ENCODE measurements at places on chromosomes 3 and 15.

DNA sequence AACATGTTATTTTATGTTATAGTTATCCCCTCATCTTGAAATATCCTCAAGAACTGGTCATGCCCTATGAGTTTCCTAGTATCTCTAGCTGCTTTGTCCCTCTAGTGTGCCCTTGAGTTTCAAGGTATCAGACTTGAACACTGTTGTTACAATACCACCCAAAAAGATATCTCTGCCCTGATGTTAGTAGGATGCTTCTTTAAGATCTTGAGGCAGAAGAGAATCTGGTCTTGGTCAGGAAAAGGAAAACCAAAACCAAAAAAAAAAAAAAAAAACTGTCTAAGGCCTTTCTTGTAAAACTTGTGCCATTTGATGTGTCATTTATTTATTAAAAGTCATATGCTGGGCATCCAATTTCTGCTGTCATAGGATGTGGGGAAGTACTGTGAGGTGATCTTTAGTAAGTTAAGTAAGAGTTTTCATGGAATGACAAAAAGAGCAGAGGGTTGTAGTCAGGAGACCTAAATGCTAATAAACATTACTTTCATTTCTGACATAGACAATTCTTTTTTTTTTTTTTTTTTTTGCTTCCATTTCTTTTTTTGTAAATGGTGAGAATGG lies 229.7 kb downstream of the NECTIN3 start:
- DNase-seq, result no peak

DNA sequence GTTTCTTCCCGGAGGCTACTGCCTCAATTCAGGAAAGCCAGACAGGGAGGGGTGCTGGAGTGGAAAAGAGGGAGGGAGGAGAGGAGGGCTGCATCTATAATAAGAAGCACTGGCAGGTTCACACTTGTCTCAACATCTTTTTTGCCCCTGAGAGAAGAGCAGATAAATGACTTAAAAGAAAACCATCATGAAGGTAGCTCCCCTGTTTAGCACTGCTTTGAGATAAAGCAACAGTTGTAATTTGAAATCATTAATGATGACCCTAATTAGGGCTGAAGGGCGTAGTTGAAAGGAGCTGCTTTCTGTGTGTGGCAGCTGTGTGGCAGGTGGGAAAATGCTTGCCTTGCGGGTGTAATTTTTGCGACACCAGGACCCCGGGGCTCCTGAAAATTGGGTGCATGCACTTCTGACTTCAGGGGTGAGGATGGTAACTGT lies 222.8 kb upstream of the IL12A start:
- DNase-seq, result no peak

DNA sequence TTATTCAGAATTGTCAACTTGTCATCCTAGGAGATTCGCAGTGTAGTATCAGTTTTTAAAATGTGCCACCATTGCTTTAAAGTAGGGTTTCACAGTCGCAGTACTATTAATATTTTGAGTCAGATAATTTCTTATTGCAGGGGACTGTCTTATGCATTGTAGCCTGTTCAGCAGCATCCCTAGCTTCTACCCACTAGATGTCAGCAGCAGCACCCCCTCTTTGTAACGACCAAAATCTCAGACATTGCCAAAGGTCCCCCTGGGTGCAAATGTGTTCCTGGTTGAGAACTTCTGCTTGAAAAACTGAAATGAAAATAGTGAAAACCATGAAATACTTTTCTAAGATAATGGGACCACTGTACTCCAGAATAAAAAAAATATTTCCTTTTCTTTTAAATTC lies 474.8 kb downstream of the CNTN3 start:
- no peak for DNase-seq

GRCh38 chr15:89129123-89129815 lies 41.0 kb downstream of the ABHD2 start:
- DNase-seq, result peak; percentile 29

GRCh38 chr3:98744283-98744682 lies 18.9 kb upstream of the ST3GAL6 start:
- no peak for DNase-seq
